ENCODE measurements at places on chromosomes 11 and 22. TPM values are rescaled to one million over a fixed set of nuclear protein-coding genes. Genes with fewer than 3 reads are reported as not detected.

The MPZL2 gene
- 18.9 TPM for total RNA-seq

The BACE1-AS gene
- total RNA-seq = 3.2 TPM

The NAALAD2 gene
- total RNA-seq = 0.19 TPM

The ANGPTL5 gene
- total RNA-seq = not detected

The SYTL2 gene
- total RNA-seq = 3.8 TPM

DNA sequence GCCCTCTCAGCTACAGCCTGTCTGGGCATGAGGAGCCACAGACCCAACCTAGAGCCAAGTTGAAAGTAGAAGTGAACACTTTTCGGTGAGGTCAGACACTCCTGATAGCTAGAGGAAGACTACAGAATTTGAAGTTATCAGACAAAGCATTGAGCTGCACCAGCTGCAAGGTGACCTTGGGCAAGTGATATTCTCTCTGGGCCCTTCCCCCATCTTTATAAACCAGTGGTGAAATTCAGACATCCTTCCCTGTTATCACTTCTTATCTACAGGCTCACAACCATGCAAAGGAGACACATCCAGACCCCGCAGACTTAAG lies 8.0 kb upstream of the PMM1 start:
- no peaks in the 10 kb centered on the region for H3K4me1 ChIP-seq
- no peak for DNase-seq
- no peak overlapping the region for H3K27ac ChIP-seq
- no peaks in the 10 kb centered on the region for H3K27me3 ChIP-seq

DNA sequence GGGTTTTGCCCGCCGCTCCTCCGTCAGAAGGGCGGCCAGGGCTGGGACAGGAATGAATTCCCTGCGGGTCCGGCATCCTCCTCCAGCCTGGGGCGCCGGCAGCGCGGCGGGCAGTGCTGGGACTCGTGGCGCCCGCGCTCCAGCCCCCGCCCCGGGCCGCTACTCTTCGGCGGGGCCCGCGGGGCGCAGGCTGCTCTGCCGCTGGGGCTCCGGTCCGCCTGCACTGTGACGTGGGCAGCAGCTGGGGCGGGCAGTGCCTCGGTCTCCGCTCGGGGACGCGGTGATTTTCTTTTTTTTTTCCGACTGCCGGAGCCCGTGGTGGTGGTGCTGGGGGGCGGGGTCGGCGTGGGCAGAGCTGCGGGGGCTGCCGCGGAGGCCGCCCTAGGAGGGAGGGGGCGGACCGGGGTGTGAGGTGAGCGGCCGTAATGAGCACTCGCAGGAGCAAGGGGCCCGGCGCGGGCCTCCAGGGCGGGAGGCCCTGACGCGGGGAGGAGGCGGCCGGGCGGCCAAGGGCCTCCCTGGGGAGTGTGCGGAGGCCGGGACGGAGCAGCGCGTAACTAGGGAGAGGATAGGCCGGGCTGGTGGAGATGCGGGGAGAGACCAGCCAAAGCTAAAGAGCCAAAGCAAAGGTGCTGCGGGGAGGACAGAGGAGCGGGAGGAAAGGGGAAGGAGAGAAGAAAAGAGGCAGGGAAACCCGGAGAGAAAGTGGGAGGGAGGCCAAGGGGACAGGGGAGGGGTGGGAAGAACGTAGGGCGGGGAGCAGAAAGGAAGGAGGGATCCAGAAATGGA lies 73.3 kb upstream of the ZBED5 start:
- H3K4me1 ChIP-seq = peaks cover 5% of the 10 kb centered on the region
- H3K27me3 ChIP-seq = no peaks in the 10 kb centered on the region
- peak; percentile 80 for DNase-seq
- no peaks in the 10 kb centered on the region for H3K36me3 ChIP-seq
- H3K4me3 ChIP-seq = peak overlapping the region; percentile 81

GRCh38 chr22:26196657-26197056 lies 27.4 kb downstream of the SEZ6L start:
- no peaks in the 10 kb centered on the region for H3K27me3 ChIP-seq
- H3K27ac ChIP-seq = no peak overlapping the region
- H3K4me1 ChIP-seq = no peaks in the 10 kb centered on the region

DNA sequence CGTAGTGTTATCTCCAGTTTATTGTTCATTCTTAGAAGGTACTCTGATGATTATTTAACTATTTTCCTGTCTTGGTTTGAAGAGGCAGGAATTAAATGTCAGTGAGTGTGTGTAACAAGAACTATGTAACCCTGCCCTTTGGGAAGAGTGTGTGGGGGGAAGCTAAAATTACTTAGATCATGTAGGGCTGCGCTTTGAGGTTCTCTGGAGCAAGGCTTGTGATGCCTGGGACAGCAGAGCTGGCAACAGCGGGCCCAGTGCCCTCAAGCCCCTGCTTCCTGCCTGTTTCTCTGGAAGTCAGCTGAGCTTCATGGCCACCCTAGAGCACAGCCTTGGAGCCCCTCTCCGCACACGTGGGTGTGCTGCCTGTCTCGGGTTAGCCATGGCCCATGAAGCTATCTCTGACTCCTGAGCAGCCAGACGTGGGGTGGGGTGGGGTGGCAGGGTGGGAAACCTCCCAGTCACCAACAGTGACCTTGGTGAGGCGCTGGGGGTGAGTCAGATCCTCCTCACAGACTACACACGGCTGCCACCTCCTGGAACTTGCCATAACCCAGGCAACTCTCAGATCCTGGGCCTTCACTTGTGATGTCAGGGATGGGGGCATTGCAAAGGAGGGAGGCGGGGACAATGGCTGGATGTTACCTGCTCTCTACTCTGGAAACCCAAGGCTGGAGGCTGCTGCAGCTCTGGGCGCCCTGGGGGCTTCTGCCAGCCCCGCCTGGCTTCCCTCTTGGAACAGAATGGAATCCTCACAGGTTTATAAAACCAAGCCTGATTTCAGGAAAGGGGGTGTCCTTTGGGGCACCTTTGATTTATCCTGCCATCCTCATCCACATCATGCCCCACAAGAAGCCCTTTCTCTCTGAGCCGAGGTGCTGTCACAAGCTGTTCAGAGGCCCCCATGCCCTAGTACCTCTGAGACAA lies 88.6 kb downstream of the SNX19 start:
- no peak overlapping the region for H3K4me3 ChIP-seq
- no peaks in the 10 kb centered on the region for H3K4me1 ChIP-seq
- DNase-seq = peak; percentile 59
- H3K27me3 ChIP-seq = no peaks in the 10 kb centered on the region

DNA sequence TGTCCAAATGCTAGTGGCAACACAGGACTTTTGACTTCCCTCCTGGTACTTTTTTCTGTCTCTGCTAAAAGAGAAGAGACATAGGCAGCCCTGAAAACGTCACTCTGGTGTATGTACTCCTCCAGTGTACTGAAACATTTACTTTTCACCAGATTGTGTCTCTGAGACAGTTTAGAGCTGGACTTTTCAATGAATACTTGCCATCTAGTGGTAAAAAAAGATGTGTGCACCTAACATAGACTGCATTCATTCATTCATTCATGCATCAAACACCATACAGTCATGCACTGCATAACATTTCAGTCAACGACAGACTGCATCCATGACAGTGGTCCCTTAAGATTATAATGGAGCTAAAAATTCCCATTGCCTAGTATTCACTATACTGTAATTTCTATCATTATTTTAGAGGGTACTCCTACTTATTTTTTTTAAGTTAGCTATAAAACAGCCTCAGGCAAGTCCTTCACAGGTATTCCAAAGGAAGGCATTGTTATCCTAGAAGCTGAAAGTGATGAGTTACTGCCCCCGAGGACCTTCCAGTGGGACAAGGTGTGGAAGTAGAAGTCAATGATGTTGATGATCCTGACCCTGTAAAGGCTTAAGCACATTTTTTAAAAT lies 186.2 kb downstream of the SPON1 start:
- no peaks in the 10 kb centered on the region for H3K36me3 ChIP-seq
- DNase-seq = no peak
- H3K27ac ChIP-seq = no peak overlapping the region
- no peaks in the 10 kb centered on the region for H3K4me1 ChIP-seq

DNA sequence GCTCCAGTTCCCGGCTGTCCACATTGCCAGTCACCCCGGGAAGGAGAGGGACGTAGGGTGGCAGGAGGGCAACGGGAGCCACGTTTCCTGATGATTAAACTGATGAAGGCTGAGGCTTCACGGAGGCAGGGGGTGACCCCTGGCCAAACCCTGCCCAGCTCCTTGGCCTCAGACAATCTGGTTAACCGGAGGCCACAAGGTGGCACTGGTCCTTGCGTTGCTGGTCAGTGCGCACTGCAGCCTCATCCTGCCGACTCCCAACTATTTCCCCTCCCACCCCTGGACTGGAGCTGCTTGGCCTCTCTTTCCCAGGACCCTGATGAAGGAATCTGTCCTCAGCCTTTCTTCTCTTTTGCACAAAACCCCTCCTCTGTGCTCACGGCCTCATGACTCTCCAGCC lies 75.3 kb downstream of the PDE2A start:
- no peak for DNase-seq
- no peak overlapping the region for H3K4me3 ChIP-seq
- H3K4me1 ChIP-seq = no peaks in the 10 kb centered on the region
- no peaks in the 10 kb centered on the region for H3K36me3 ChIP-seq
- H3K27ac ChIP-seq = no peak overlapping the region

DNA sequence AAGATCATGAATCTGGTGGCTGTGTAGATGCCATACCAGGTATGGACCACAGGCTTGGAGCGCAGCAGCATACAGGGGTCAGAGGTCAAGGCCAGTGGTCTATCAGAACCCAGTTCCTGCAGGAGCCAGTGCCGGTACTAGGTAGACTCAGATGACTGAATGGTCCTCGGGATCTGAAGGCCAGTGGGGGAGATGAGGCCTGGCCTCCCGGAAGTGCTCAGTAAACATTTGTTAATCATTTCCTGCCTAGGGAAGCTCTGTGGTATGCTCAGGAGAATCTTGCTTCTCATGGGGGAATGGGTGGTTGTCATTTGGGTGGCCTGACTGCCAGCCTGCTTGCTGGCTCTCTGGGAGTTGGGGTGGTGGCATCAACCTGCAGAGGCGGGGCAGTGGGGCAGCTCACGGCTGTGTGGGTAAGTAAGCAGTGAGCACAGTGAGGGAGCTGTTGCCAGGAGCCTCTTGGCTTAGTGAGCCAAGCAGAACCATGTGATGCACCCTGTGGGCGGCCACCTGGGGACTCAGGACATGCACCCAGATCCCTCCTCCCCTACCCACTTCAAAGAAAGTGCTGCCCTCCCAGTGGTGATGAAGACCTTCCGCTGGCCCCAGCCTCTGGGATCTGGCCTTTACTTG lies 33.0 kb downstream of the PTPRJ start:
- no peaks in the 10 kb centered on the region for H3K4me1 ChIP-seq
- H3K27ac ChIP-seq = peak overlapping the region; percentile 16
- H3K36me3 ChIP-seq = no peaks in the 10 kb centered on the region
- H3K4me3 ChIP-seq = no peak overlapping the region
- DNase-seq = no peak

DNA sequence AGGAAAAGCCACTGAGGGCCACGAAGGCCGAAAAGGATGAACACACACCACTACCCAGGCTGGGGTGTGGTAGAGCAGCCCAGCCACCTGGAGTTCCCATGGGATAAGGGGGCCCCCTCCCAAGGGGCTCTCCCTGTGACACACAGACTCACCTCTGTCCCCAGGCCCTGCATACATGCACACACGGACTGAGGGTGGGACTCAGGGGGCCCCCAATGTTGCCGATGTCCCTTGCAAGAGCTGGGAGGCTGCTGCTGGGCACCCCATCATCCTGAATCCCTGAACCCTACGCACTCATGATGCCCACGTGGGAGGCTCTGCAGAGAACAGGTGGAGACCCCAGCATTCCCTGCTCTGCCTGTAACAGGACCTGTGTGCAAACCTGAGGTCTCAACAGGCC lies 14.5 kb downstream of the SHANK2 start:
- no peaks in the 10 kb centered on the region for H3K4me1 ChIP-seq
- H3K27ac ChIP-seq = no peak overlapping the region
- H3K27me3 ChIP-seq = no peaks in the 10 kb centered on the region
- no peak for DNase-seq

DNA sequence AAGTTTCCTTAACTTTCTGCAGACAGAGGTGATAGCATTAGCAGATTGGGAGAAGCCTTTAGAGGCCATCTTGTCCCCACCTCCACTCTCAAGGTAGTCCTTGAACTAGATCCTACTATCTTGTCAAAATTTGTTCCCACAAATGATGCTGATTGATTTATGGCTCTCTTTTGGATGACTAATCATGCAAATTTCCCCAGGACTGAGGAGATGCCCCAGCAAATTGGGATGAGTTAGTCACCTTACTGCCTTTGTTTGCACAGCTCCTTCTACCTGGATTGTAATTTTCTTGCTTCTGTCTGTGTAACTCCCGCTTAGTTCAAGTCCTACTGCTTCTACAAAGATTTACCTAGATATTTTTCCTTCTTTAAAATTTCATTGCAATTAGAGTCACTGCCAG lies 391.4 kb upstream of the CADM1 start:
- H3K27ac ChIP-seq = no peak overlapping the region
- DNase-seq = no peak
- H3K4me1 ChIP-seq = no peaks in the 10 kb centered on the region
- H3K4me3 ChIP-seq = no peak overlapping the region

DNA sequence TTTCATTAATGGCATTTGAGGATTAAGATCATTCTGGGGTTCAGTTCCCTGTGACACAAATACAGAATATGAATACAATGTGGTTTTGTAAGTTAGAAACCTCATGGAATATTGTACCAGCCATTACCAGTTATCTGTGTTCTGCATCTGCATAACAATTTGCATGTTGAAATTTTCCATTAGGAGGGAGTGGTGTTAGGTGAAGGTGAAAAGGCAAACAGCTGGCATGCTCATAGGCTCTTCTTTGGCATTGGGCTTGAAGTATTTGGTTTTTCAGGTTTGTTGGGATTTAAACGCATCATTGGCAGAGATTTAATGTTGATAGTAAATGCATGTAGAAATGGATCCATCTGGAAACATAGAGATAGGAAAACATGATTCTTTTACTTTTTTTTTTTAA lies 18.6 kb downstream of the RTN3 start:
- peaks cover 12% of the 10 kb centered on the region for H3K4me1 ChIP-seq
- H3K4me3 ChIP-seq = no peak overlapping the region
- no peak for DNase-seq
- H3K36me3 ChIP-seq = no peaks in the 10 kb centered on the region
- no peaks in the 10 kb centered on the region for H3K27me3 ChIP-seq

GRCh38 chr11:67307545-67308001 lies 4.2 kb downstream of the SSH3 start:
- H3K4me3 ChIP-seq = no peak overlapping the region
- no peaks in the 10 kb centered on the region for H3K36me3 ChIP-seq
- no peak overlapping the region for H3K27ac ChIP-seq
- peaks cover 3% of the 10 kb centered on the region for H3K4me1 ChIP-seq

DNA sequence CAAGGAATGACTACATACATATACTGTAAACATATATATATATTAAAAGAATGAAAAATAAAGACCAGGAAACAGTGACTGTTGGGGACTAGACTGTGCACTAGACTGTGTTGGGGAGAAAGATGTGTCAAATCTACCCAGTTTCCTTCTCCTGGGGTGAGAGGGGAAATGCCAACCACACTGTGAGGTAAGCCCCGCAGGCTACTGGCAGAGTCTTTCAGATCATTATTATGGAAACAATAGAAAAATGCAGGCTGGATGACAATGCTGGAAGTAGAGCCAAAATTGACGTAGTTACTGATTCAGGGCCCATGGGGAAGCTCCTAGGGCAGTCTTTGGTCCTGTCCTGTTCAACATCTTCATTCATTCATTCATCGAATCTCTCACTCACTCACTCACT lies 101.4 kb downstream of the C11orf58 start:
- peaks cover 11% of the 10 kb centered on the region for H3K36me3 ChIP-seq
- DNase-seq = no peak
- no peak overlapping the region for H3K27ac ChIP-seq
